ENCODE measurements at places on chromosomes 12 and 14.

- no peak for DNase-seq
Measured at GRCh38 chr12:116665666-116666304, 72.1 kb downstream of the SPRING1 start.

GRCh38 chr12:75982169-75982564 is 49.4 kb downstream of the PHLDA1 start:
- DNase-seq = no peak

GRCh38 chr12:130194154-130194553 is 31.9 kb downstream of the FZD10 start:
- no peak for DNase-seq

- DNase-seq = no peak
Measured at GRCh38 chr12:100651694-100652093, 78.2 kb downstream of the GAS2L3 start.

- peak; percentile 86 for DNase-seq
Measured at GRCh38 chr14:22824711-22825359, 4.9 kb upstream of the MRPL52 start.

DNA sequence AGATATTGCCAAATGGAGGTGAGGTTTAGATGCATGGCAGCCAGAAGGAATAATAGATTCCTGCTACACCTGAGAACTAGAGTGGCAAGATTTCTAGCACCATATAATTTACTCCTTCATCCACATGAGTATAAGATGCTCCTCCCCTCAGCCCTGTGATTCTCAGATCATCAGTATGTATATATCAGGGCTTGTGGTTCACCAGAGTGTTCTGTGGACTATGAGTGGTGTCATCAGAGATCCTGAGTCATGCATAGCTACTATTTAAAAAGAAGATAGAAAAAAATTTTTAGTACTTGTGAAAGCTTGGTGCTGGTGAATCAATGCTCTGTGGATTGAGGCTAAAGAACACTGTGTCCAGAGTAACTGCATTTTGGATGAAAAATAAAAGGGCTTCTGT is 285.9 kb downstream of the BMP4 start:
- peak; percentile 4 for DNase-seq

GRCh38 chr12:122227341-122227740 is 1.5 kb upstream of the DIABLO start:
- no peak for DNase-seq

- DNase-seq = no peak
Measured at GRCh38 chr14:103698380-103699260, 16.6 kb downstream of the XRCC3 start.

DNA sequence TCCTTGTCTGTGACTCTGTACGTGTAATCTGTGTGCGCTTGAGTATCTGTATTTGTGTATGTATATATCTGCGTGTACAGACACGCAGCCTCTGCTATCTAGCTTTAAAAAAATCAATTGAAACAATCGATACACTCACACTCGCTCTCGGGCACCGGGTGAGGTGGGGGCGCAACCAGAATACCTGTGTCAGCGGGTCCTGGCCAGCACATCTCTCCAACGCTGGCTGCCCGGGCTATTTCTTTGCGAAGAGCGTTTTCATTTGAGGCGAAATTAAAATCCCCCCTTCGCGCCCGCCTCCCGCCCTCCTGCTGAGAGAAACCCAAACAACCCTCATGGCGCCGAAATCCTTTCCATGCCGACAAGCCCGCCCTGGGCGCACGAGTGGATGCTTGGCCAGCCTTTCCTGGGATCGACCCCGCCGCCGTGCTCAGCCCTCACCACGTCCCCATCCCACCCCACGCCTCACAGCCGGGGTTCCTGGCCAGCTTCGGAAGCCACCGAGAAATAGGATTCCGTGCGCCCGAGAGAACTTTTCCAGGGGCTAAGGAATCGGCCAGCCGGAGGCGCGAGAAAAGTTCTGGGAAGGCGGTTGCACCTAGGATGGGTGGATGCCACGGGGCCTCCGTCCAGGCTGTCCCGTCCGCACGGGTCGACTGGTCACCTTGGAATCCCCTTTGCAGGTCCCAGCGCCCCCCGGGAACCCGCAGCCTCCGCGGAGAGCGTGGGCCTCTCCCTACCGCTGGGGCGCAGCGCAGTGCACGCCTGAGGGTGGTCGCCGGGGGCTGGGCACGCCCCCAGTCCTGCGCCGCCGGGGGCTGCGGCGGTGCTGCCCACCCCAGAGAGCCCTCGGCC is 1.0 kb downstream of the ZDHHC22 start:
- no peak for DNase-seq

- DNase-seq = no peak
Measured at GRCh38 chr12:52627395-52628110, 9.2 kb upstream of the KRT73 start.

GRCh38 chr12:26809611-26810285 is 23.2 kb downstream of the ITPR2 start:
- DNase-seq = no peak

DNA sequence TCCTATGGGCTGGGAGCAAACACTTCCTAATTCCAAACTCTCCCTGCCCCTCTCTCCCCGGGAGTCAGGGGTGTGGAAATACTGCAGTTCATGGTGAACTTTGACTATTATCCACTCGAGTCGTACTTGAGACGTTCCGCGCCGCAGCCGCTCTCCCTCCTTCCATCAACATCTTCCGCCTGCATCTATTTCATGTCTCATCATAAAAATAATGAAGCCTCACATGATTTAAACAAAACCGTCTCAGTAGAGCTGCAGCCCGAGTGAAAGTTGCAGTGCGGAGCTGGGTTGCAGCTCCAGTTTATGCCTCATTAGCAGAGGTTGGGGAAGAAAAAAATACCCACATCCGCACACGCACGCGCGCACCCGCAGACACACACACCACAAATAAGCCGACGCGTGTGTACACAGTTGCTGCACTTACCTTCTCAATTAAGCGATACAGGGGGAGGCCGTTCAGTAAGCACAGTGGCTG is 283 bp downstream of the LMO3 start:
- no peak for DNase-seq

- DNase-seq = no peak
Measured at GRCh38 chr12:113420996-113421595, 1.1 kb upstream of the SDSL start.

DNA sequence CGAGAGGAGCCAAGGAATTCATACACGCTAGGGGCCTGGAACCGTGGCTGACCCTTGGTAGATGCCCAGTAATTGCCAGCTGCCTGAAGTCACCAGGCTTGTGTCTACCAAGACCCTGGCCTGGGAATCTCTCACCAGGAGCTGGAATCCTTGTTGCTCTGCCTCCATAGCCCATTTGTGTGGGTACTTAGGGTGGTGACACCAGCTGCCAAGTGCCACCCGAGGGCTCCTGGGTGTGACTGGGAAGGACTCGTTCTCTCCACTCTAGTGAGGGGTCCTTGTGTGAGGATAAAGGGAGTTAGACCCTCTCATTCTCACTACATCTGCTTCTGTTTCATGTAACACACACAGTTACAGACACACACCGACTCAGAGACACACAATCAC is 17.9 kb downstream of the SERPINA1 start:
- DNase-seq = no peak

DNA sequence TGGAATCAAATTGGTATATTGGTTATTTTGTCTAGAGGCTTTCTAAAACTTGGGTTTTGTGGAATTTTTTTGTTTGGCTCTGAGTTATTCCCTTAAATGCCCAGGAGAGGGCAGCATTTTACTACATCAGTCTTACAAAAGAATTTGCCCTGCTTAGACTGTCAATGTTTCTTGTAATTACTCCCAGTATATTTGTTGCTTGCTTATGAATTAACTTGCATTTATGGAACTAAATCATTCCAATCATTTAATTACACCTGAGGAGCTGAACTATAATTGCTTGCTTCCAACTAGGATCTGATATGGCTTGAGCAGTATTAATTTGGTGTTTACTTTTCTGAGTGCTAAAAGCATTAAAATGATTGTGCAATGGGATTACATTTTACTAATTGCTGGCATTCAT is 48.7 kb downstream of the MIPOL1 start:
- DNase-seq = peak; percentile 16

GRCh38 chr12:46367351-46368029 is 5.1 kb downstream of the SLC38A2 start:
- DNase-seq = no peak

GRCh38 chr12:130219929-130220705 is 57.9 kb downstream of the FZD10 start:
- DNase-seq = no peak

GRCh38 chr14:37090026-37090425 is 82.4 kb downstream of the SLC25A21 start:
- DNase-seq = no peak

GRCh38 chr12:125081427-125081826 is 16.2 kb downstream of the AACS start:
- no peak for DNase-seq

GRCh38 chr14:88296351-88296750 is 26.7 kb downstream of the KCNK10 start:
- no peak for DNase-seq

DNA sequence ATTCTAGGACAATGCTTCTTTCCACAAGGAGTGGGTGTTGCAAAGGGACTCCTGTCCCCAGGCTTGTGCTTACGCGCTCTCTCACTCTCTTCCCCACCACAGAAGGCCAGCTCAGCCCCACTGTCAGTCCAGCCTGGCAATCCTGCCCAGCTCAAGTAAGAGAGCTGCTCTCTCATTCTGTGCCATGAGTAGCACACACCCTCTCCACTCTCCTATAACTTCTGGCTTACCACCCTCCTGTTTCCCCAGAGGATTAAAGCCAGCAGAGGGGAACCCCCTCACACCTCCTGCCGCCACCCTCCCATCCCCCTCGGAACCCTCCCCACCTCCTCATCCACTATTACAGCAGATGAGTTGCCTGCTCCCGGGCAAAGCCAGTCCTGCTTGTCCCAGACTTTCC is 17.1 kb downstream of the NCKAP5L start:
- no peak for DNase-seq

GRCh38 chr12:3206536-3207072 is 129.4 kb downstream of the TSPAN9 start:
- no peak for DNase-seq

DNA sequence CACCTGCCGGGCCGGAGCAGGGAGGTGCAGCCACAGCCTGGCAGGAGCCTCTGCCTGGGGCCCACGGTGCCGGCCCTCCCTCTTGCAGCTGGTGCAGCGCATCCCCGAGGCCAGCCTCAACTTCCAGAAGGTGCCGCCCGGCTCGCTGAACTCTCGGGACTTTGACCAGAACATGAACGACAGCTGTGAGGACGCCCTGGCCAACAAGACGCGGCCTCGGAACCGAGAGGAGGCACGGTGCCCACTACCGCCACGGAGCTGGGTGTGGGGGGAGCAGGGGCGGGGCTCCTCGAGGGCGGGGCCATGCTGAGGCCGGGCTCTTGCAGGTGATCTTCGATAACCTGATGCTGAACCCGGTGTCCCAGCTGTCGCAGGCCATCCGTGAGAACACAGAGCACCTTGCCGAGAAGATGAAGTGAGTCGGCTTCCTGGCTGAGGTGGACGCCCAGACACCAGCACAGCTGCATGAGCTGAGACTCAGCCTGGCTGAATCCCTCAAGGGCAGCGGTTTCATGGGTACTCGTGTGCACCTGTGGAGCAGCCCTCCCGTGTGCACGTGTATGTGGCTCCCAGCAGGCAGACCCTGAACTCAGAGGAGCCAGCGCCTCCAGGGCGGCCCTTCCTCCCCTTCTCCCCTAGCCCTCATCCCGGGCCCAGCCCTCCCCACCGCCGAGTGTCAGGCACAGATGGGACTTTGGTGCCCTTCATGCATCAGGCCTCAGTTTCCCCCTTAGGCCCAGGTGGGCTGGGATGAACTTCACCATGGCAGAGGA is 28.6 kb downstream of the CEP170B start:
- no peak for DNase-seq

GRCh38 chr12:106721915-106722314 is 52.6 kb upstream of the RIC8B start:
- no peak for DNase-seq

DNA sequence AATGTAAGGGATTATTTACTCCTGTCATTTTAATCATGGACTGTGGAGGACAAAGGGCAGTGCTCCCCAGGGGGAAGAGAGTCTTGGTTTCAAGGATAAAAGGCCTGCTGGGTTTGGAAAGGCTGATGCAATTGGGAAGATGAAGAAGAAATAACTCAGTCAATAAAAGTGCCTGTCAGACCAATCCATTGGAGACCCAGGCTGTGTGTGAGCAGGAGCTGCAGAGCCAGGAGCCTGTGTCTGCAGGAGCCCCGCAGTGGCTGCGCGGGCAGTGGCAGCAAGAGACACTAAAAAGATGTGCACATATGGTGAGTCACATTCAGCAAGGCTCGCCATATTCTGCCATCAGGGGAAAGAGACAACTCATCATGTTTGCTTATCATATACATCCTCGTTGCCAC is 90.4 kb downstream of the CRACR2A start:
- no peak for DNase-seq

GRCh38 chr12:6724409-6724797 is 557 bp downstream of the COPS7A start:
- DNase-seq = peak; percentile 27

GRCh38 chr14:71651228-71651627 is 281.0 kb upstream of the RGS6 start:
- no peak for DNase-seq

GRCh38 chr12:124608450-124608870 is 41.0 kb upstream of the NCOR2 start:
- DNase-seq = no peak

- no peak for DNase-seq
Measured at GRCh38 chr14:21912367-21912766, 238.7 kb upstream of the OR4E1 start.

DNA sequence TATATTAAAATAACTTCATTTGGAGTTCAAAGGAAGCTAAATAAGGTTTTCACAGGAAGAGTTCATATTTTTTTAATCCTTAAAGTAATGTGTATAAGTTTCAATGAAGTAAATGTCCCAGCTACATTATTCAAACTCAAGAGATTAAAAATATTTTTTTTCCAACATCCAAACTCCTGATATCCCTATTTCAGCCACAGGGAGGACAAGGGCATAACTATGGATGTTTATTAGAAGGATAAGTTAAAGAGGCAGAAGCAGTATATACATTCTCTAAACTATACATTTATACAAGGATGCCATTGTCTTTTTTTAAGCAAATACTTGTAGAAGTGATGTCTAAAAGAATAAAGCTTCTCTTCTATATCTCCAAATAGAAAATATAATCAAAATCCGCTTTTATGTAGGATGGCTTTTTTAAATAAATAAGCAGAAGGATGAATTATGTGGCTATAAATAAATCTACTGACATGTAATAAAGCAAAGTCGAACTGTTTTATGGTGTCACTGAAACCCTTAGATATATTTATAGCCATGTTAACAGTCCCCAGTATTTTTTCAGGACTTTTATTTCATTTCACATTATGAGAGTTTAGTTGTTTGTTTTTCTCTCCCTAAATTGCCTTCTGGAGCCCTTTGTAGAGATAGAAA is 936.5 kb downstream of the DIO2 start:
- DNase-seq = no peak

GRCh38 chr12:76879710-76880518 is 1.1 kb upstream of the CSRP2 start:
- no peak for DNase-seq

- DNase-seq = no peak
Measured at GRCh38 chr12:51630256-51630880, 39.3 kb downstream of the SCN8A start.

DNA sequence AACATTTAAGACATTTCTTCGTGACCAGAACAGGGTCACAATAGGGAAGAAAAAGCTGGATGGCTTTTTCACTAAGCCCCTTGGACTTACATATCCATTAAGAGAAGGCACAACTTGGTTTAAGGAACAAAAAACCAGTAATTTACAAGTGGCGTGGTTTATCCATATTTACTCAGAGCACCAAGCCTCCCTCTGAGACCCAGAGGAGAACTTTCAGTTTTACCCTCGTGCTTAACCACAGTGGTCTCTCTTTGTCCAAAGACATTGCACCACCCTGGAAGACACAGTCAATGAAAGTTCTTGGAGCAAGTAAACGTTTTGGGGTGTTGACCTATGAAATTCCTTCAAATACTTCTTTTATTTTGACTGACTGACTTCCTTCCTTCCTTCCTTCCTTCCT is 52.5 kb downstream of the SSPN start:
- DNase-seq = no peak

Data from RCC 7860 (cell line).